ENCODE measurements at places on chromosomes 5 and 9.

GRCh38 chr9:38228331-38229103 lies 159.5 kb upstream of the SHB start:
- DNase-seq, result no peak

DNA sequence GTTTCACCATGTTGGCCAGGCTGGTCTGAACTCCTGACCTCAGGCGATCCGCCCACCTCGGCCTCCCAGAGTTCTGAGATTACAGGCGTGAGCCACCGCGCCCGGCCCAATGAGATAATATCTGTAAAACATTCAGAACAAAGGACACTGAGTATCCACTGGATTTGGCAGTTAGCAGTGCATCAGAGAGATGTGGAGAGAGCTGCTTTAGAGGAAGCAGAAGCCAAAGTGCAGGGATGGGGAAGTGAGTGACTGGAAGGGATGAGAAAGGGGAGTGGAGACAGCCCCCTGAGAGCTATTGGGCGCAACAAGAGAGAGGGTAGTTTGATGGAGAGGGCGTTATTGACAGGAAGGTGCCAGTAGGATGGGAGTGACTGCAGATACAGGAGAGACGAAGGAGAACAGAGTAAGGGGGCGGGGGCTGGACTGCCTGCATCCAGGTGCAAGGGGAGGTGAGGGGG lies 157.5 kb upstream of the SHB start:
- DNase-seq, result no peak

GRCh38 chr9:129632460-129632859 lies 6.5 kb downstream of the NTMT1 start:
- no peak for DNase-seq

GRCh38 chr5:73399775-73400174 lies 48.8 kb downstream of the FOXD1 start:
- DNase-seq, result no peak

DNA sequence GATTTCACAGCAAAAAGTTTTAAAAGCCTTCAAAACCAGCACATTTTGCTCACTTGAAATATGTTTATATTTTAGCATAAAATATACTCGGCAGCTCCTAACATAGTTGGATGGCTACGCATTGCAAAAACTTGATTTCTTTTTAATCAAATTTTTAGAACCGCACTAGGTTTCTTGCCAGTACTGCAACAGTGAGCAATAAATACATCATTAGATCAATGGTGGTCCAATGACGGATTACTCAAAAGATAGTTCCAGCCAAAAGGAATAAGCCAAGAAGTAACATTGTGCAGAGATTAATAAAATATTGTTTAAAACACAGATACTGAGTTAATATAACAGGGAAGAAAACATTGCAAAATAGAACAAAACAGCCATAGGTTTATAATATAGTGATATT lies 5.5 kb downstream of the MARCHF3 start:
- no peak for DNase-seq

DNA sequence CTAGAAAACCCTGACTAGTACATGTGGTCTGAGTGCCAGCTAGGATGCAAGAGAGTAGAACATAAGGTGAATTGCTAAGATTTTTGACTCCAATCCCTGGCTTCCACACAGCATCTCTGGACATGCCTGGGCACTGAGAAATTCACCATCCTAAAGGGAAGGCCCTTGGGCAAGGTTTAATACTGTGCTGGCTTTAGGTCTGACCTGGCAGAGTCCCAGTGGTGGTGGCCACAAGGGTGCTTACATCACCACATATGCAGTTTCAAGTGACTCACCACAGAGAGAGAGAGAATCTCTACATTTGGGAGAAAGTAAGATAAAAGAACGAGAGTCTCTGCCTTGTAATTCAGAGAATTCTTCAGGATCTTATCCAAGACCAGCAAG lies 661.6 kb upstream of the C9orf72 start:
- no peak for DNase-seq

- DNase-seq, result peak; percentile 13
These were observed 31.1 kb upstream of the CPLX2 start for GRCh38 chr5:175840050-175840841.

DNA sequence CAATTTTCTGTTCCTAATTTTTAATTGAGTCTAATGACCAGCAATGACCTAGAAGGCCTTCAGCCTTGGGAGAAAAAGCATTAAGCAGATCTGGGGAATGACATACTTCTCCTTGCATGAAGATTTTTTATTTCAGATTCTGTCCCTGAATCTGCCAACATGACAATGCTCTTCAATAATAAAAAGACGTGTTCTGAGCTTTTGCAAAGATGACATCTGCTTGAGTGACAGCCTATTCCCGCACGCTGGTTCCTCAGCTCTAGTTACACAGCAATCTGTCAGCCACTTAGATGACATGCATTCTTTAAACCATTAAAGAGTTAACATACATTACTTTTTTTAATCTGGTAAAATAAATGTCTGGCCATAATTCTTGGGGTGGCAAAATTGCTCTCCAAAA lies 129.3 kb upstream of the CDH6 start:
- no peak for DNase-seq

DNA sequence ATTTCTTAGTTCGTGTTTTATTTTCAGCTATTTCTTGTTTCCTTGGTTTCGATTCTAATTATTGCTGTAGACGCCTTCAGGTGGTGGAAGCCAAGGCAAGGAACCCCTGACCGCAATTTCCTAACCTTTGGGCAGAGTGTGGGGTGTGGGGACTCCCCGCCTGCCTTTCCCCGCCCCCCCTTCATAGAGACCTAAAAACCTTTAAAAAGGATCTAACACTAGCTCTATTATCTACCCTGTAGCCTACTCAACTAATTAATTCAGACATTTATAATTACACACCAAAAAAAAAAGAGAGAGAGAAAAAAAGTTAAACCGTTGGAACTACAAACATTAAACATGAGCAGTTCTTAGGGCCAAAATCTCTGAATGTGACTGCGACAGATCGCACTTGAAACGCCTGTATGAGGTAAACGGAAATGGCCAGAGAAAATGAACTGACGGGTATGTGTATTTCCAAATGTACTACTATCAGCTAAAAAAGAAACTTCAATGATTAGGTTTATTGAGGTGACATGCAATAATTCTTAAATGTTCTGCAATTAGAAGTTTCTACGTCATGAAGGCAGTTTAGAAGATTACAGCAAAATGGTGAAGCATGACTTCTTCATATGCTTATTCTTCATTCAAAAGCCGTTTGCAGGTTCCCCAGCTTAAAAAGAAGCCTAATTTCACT lies 19.0 kb upstream of the FER start:
- no peak for DNase-seq

GRCh38 chr9:137502008-137502911 lies 43.1 kb upstream of the NSMF start:
- DNase-seq, result peak; percentile 30

GRCh38 chr5:78595458-78595921 lies 53.1 kb downstream of the LHFPL2 start:
- DNase-seq, result no peak

DNA sequence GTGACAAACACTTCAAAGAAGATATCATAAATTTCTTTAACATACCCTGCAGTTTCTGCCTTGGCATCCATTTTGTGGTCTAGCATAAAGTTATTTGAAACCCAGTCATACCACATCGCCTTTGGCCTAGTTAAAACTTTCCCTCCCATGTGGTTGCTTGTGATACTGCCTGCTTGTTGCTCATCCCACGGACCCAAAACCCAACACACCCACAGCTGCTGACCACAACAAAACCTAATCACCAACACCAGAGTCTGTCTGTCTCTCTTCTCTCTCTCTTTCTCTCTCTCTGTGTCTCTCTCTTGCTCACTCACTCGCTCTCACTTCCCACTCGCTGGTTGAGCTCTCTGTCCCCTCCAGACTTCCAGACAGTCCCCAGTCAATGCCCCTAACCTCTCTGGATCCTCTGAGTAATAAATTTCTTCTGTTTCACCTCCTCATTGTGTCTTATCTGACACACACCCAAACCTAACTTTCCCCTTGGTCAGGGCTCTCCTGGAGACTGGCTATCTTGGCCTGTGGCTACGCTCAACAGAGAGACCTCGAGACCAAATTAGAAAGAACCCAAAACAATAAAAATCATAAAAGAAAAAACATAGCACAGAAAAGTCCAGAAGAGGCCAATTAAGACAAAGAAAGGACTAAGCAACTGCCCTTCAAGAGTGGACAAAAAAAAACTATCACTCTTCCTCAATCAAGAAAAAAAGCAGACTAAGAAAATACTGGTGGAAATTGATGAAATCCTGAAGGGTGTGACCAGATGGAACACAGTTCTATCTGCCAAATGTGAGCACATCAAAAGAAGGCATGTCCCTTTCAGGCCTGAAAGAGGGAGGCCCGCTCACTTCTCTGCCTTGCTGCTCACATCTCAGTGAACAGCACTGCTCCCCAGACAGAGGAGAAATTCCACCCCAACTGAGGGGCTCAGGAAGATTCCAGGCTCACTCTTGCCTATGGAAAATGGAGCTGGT lies 41.5 kb downstream of the TTLL11 start:
- DNase-seq, result peak; percentile 57
